AML-193 (cell line): ENCODE measurements at places on chromosomes 2 and 18.

GRCh38 chr2:75790814-75791467 is 80.2 kb upstream of the GCFC2 start:
- no peak for DNase-seq

- DNase-seq: no peak
These were observed 33.5 kb upstream of the IHH start for GRCh38 chr2:219094171-219094570.

DNA sequence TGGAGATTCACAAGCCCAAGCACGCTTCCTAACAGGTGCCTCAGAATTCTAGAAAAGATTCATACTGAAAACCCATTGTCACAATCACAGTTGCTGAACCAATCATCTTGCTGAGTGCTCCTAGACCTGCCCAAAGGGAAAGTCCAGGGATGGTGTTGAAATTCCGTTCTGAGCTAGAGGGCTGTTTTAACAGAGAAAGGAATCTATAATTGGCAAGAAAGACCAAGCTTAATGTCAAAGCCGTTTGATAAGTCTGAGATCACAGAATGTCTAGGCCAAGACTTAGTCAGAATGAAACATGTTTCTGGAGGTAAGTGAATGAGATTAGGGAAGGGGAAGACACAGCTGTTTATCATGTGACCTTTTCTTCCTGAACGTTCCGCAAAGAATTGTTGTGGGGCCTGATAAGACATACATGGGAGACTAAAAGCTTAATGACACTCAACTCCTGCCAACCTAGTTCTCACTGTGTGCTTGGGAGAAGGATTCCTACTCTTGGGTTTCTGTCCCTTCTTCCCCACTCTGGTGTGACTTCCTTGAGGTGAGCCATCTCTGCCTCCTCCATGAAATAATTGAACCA is 27.5 kb downstream of the PMAIP1 start:
- DNase-seq: no peak

DNA sequence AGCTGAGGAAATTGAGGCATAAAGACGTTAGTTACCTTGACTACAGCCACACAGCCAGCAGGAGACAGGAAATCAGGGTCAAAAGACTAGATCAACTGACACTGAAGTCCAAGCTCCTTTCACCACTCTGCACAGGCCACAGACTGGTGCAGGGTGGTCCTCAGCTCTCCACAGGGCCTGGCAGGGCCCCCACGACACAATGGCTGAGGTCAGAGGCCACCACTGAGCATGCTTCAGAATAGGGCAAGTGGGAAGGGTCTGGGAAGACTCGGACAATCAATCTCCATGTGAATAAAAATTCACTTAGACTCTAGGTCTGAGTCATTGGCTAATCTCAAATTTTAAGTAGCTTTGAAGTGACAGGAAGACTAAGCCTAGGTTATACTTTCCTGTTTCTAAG is 201.7 kb downstream of the ALK start:
- DNase-seq: no peak
